ENCODE measurements at places on chromosomes 12 and 14.

- DNase-seq: no peak
These were observed 81.6 kb upstream of the MANSC4 start for GRCh38 chr12:27861428-27862167.

DNA sequence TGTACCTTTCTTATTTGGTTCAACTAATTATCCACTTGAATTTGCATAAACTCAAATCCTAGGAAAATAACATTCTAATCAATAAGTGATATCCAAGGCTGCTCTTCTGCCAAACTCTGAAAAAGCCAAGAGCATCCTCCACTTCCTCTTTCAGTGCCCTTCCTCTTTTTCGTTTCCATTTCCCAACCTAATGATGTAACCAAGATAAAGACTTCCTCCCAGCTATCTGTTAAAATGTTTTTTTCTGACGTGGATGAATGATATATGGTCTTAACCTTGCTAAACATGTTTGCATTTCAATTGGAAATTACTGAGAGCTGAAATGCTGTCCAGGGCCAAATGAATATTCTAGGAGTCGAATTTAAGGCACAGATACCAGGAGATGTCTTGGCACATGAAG, 459.5 kb upstream of the PDE3A start:
- no peak for DNase-seq

DNA sequence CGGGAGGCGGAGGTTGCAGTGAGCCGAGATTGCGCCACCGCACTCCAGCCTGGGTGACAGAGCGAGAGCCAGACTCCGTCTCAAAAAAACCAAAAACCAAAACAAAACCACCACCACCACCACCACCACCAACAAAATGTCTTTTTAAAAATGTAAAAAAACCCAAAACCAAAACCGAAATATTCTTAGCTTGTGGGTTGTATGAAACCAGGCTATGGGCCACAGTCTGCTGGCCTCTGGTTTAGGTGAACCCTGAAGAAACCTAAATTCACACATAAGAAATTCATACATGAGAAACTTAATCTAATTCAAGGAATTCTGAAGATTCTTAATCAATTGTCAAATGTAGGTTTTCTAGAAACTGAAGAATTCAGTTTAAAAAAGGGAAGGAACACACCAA, 37.6 kb downstream of the INSM2 start:
- DNase-seq: no peak

GRCh38 chr12:50401500-50402081, 906 bp downstream of the LARP4 start:
- no peak for DNase-seq

DNA sequence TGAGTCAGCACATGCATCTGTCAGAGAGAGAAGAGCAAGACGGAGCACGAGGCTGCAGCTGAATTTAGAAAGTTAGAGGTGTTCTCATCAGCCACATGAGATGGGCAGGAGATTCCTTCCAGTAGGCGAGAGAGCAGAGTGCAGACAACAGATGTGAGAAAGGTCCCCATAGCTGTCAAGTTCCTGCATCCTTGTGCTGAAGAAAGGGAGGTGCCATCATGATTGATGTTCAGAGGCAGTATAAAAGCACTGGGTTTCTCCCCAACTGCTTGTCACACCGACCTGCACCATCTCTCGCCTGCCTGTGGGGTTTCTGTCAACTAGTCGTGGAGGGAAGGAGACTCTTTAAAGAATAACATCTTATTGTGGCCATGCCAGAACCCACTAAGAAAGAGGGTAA, at the start of gene MYBPC1:
Gene MYBPC1 (plus strand): TSS at position 272 of the 400 bp plus-strand sequence. CDS start 100 bp downstream, at position 372.
- DNase-seq: no peak

DNA sequence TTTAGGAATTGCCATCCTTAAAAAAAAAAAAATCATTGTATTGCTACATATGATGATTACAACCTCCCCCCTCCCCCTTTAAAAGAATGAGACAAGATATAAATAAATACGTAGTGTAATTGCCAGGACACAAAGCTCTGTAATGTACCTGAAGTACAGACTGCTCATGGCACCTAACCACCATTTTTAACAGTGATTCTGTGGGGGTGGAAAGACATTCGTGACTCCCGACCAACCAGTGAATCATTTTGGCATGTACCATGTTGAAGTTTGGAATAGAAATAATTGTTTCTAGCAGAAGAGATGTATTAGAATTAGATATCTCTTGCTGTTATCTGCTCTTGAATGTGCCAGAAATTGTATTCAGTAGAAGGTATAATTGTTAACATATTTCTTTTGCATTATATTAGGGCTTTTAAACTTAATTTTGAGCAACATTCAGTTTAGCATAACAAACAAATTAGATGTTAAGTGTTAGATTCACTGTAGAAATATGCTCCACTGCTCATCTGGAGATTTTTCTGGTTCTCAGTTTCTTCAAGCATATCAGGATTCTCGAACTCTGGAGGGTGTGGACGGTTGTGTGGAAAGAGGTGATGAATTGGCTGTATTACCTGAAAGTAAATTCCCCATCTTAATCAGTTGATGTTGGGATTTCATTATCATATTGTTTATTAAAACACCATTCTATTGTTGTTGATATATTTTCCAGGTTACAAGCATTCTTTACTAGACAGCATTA, 31.1 kb downstream of the FRS2 start:
- no peak for DNase-seq

DNA sequence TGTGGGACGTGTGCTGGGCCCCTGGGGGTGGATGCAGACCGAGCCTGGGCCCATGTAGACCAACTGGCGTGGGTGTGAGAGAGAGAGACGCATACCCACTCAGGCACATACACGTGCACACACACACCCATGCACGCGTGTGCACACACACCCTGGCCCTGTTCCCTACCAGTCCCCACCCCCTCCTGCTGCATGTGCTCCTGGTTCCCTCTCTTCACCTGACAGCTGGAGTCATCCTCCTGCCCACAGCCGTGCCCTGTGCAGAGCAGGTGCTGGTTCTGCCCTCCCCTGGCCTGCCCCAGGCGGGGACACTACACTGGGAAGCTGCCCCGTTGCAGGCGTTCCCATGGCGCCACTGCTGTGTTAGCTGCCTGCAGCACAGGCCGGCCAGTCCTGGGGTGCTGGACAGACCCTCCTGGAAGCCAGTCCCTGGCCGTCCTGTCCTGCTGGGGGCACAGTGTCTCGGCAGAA, 18.5 kb downstream of the PACS2 start:
- DNase-seq: no peak

DNA sequence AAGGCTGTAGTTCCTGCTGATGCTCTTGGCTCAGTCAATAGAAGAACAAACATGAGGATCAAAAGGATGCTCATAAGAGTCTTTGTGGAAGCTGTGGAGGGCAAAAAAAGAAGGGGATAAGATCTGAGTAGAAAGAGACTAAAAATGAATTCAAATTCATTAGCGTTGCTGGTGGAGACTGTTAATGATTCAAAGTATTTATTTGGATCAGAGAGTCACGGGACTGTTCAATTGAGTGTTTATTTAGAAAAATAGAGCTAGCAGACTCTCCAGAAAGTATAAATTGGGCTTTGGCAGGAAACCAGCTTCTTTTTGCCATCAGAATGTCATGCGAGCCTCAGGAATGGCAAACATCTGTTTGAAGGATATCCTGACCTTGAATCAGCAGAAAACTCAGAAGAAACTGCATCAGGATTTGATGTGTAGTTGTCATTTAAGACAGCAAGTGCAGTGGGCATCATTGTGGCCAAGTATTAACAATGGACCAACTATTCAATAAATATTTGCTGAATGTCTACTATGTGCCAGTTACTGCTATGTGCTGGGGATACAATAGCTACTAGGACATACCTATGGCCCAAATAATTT, 126.4 kb downstream of the TBC1D30 start:
- DNase-seq: no peak

DNA sequence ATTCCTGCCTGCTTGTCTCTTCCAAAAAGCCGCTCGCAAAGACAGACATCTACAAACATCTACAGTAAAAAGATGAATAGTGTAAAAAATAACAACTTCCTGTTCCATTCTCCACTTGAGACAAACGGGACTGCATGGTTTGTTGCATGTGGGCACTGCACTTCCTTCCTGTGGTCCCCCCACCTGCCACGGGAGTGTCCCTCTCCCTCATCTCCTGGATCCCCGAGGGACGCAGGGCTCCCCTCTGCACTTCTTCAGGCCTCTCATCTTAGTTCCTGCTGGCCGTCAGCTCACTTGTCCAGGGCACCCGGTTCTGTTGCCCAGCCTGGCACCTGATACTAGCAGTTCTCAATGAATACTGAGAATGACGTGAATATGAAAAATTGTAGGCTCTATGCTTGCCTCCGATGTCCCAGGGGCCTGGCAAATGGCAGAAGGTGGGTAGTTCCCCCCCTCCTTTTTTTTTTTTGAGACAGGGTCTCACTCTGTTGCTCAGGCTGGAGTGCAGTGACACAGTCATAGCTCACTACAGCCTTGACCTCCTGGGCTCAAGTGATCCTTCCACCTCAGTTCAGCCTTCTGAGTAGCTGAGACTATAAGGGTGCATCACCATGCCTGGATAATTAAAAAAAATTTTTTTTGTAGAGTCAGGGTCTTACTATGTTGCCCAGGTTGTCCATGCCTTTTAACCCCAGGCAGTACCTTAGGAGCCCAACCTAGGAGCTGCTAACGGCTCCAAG, 3.5 kb upstream of the KLC1 start:
- no peak for DNase-seq

DNA sequence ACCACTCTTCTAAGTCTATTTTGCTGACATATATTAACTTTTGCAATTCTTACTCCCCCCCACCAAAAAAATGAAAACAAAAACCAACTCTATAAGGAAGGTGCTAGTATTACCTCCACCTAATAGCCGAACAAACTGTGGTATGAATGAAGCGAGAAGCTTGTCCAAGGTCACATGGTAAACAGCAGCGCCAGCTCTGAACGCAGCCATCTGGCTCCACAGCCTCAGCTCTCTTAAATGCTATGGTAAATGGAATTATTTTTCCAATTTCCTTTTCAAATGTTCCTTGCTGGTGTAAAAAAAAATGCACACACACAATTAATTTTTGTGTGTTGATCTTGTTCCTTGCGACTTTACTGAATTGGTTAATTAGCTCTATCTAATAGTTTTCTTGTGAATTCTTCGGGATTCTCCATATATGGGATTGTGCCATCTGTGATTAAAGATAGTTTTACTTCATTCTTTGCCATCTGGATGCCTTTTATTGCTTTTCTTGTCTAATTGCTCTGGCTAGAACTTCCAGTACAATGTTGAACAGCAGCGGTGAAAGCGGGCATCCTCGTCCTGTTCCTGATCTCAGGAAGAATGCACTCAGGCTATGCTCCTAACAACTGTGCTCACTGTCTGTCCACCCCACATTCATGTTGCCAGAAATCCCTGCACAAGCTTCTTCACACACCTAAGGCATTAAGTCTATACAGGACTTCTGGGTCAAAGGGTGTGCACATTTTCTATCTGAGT, 10.7 kb upstream of the C12orf76 start:
- DNase-seq: no peak

DNA sequence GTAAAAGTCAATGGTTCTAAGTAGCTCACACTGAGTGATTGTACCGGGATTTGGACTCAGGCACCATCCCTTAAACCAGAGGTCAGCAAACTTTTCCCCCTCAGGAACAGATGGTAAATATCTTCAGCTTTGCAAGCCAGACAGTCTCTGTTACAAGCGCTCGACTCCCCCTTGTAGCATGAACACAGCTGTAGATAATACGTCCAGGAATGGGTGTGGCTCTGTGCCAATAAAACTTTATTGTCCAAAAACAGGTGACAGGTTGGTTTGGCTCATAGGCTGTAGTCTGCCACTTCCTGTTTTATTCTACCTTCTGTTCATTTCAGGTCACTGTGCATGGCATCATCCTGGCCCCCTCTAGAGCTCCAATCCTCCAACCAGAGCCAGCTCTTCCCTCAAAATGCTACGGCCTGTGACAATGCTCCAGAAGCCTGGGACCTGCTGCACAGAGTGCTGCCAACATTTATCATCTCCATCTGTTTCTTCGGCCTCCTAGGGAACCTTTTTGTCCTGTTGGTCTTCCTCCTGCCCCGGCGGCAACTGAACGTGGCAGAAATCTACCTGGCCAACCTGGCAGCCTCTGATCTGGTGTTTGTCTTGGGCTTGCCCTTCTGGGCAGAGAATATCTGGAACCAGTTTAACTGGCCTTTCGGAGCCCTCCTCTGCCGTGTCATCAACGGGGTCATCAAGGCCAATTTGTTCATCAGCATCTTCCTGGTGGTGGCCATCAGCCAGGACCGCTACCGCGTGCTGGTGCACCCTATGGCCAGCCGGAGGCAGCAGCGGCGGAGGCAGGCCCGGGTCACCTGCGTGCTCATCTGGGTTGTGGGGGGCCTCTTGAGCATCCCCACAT, 7.6 kb downstream of the BDKRB1 start:
- no peak for DNase-seq

DNA sequence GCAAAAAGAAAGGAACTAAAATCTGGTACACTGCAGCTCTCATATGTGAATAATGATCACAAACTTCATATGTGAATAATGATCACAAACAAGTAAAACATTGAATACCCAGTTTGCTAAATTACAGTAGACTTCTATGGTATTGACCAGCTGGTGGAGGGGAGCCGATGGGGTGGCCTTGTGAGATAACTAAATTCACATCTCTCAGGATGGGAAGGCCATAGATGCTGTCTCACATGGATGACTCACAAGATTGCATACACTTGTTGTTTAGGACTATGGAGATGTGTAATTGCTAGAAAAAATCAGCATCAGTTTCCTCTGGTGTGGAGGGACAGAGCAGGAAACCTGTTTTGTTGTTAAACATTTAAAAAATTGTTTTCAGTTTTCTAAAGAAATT, 49.2 kb downstream of the ACACB start:
- no peak for DNase-seq

DNA sequence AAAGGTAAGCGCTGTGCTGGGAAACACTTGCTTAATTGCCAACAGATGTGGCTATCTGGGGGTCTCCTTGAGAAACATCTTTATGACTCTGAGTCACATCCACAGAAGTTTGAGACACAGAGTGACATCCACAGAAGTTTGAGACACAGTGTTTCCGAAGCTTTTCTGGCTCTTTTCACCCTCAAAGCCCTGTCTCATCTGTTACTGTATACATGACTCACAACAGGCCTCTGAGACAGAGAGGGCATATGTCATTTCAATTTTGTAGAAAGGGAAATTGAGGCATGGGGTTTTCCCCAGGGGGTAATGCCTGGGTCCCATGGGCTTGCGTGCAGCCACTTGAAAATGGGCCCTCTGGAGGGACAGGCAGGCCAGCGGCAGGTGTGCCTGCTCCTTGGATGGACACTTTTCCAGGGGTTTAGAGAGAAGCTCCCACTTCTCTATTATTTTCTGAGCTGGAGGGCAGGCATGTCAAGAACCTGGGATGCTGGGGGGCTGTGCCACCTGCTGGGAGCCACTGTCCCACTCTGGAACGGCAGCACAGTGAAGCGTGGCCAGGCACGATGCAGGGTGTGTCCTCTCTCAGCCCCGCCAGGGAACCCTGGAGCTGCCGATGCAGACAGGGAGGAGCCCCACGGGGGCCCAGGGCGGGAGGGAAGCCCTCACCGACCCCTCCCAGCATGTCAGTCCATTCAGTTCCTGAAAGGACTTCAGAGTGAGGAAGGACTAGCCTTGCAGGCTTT, 111.3 kb upstream of the FKBP4 start:
- no peak for DNase-seq

- DNase-seq: no peak
These were observed 1.8 kb downstream of the HSPB8 start for GRCh38 chr12:119180380-119181040.

- DNase-seq: no peak
These were observed 61.9 kb downstream of the PAX9 start for GRCh38 chr14:36723530-36723929.

Measured in stimulated activated CD4-positive, alpha-beta T cell treated with anti-CD3 and anti-CD28 coated beads, Interleukin-2, amount 100 ng/mL, for 48 hours (primary cell).